Activated T-helper 1 cell treated with anti-CD3 and anti-CD28 coated beads, Interleukin-12 subunit alpha, Interleukin-12 subunit beta, Interleukin-2, Interleukin-4 antibody, amounts not matched to agents 30 ng/mL and 10 ng/mL and 1 ng/mL, durations not matched to agents 14 hours and 24 hours and 36 hours (primary cell): ENCODE measurements at places on chromosomes 3 and 15. TPM values are rescaled to one million over a fixed set of nuclear protein-coding genes. Genes with fewer than 3 reads are reported as not detected.

SLC51A gene
- total RNA-seq = not detected in 2 replicates

TRPM1 gene
- total RNA-seq = not detected in 2 replicates

SHC4 gene
- total RNA-seq = 25.7 and 26.4 TPM in 2 replicates

NANOGP8 gene
- total RNA-seq = not detected in 2 replicates

LHFPL4 gene
- total RNA-seq = not detected in 2 replicates

OR5K2 gene
- total RNA-seq = not detected in 2 replicates

OR5K1 gene
- total RNA-seq = not detected in 2 replicates

GRM7 gene
- total RNA-seq = not detected in 2 replicates

GRCh38 chr3:128942161-128942952 lies 51.5 kb downstream of the CFAP92 start:
- DNase-seq = no peak
- peaks cover 10% of the 10 kb centered on the region for H3K27me3 ChIP-seq
- H3K27ac ChIP-seq = no peak overlapping the region
- H3K4me3 ChIP-seq = no peak overlapping the region

DNA sequence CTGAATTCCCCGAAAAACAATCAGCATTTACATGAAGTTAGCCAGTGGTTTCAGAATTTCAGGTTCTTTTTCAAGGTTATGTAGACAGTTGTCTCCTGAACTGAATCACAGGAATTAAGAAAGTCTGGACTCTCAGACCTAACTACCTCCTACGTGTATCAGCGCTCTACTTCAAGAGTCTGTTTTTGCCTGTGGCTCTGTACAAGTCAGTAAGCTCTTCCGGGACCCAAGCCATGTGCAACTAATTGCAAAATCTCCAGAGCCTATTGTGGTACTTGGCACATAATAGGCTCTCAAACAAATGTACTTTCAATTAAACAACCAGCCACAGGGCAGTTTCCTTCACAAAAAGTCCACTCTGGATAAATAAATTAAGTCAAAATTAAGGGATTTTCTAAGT lies 414.2 kb downstream of the PDCD6IP start:
- H3K4me1 ChIP-seq = no peaks in the 10 kb centered on the region
- no peak overlapping the region for H3K27ac ChIP-seq

DNA sequence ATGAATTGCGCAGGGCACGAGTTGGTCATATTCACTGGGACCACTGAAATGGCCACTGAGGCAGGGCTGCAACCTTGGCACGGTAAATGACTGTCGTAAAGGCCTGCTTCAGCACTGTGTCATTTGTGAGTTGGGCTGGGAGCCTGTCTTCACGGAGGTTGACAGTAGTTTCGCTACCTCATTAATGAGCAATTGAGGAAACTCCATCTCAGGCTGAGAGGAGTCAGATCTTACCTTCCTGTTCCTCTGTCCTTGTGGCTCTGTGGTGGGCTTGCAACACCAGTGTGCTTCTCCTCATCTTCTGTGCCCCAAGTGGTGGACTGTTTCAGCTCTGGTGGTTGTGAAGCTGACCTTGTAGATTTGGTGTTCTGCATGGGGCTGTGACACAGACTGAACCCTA lies 80.1 kb upstream of the EIF1B start:
- H3K4me1 ChIP-seq = no peaks in the 10 kb centered on the region
- H3K36me3 ChIP-seq = no peaks in the 10 kb centered on the region
- no peak for DNase-seq

DNA sequence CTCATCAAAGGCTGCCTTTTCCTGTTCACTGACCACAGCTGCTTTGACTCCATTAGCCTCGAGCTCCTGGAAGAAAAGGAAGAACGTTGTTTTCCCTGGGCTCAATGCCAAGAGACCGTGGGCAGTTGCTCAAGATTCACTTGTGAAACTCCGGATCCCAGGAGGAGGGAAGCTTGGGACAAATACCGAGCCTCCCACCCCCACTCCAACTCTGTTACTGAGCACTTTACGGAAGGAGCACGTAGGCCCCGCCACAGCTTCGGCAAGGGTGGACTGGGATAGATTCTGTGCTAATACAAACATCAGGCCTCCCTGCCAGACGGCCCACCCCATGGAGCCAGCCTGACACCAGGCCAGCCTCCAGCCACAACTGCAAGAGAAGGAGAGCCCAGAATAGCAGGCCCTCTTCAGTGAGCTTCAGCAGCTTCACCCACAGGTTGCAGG lies 10.8 kb upstream of the FANCD2 start:
- no peak for DNase-seq
- H3K27ac ChIP-seq = no peak overlapping the region
- peaks cover 8% of the 10 kb centered on the region for H3K36me3 ChIP-seq
- H3K4me1 ChIP-seq = peaks cover 22% of the 10 kb centered on the region
- peaks cover 2% of the 10 kb centered on the region for H3K27me3 ChIP-seq

- peaks cover 7% of the 10 kb centered on the region for H3K27me3 ChIP-seq
- no peak overlapping the region for H3K27ac ChIP-seq
- no peak overlapping the region for H3K4me3 ChIP-seq
- H3K36me3 ChIP-seq = no peaks in the 10 kb centered on the region
- no peaks in the 10 kb centered on the region for H3K4me1 ChIP-seq
- no peak for DNase-seq
Measured at GRCh38 chr3:127337911-127338531, 50.2 kb upstream of the PRR20G start.

DNA sequence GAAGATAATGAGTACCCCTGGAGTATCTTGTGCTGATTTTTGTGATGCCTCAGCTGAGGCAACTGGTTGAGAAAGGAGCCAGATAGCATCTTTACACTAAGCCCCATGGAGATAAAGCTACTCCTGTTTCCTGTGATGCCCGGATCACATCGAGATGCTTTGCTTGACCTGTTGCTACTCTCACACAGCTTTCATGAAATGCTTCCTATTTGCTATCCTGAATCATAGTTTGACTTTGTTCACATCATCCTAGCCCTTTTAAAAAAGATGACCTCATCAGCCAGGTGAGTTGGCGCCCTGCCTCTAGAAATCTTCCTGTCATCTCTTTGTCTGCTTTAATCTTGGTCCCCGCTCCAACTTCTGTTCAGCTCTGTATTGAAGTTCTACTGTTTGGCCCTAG lies 409.6 kb upstream of the TBL1XR1 start:
- DNase-seq = no peak
- no peak overlapping the region for H3K27ac ChIP-seq
- H3K4me1 ChIP-seq = peaks cover 19% of the 10 kb centered on the region
- H3K36me3 ChIP-seq = no peaks in the 10 kb centered on the region
- peaks cover 4% of the 10 kb centered on the region for H3K27me3 ChIP-seq
- H3K4me3 ChIP-seq = no peak overlapping the region

DNA sequence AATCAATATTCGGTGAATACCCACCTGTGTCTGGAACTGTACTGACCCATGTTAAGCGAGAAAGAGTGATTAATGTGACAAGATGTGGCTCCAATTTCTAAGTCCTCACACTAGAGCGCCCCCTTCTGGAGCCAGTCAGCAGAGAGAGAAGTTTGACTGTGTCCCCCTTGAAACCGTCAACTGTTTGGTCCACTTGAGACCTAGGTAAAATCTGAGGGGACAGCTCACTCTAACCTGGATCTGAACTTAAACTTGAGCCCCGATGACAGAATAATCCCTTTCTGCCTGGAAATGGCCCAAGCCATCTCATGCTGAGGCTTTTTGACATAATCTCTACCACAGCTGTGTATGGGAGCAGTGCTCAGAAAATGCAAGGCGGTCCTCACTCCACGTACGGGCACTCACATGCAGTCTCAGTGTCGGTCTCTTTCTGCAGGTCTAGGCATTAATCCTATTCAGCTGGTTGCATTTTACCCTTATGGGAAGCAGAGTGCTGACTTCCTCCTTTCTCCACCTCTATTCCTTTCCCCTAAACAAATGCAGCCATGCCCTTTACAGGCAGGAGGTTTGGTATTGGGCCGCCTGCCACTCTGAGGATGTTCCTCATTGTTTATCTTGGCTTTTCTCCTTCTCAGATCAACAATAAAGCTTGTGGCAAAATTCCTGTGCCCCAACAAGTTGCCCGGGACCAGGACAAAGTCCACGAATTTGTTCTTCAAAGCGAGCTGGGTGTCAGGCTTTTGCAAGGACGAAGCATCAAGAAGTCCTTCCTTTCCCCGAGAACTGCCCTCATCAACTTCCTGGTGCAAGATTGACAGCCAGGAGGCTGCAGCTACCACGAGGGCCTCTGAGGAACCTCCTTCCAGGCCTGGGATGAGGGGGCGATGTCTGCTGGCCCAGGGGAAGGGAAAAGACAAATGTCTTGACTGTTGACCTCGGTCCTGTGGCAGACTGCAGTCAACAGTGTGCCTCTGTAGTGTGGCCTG lies 47.5 kb upstream of the LIMD1 start:
- no peak overlapping the region for H3K27ac ChIP-seq
- H3K27me3 ChIP-seq = no peaks in the 10 kb centered on the region
- no peak overlapping the region for H3K4me3 ChIP-seq

DNA sequence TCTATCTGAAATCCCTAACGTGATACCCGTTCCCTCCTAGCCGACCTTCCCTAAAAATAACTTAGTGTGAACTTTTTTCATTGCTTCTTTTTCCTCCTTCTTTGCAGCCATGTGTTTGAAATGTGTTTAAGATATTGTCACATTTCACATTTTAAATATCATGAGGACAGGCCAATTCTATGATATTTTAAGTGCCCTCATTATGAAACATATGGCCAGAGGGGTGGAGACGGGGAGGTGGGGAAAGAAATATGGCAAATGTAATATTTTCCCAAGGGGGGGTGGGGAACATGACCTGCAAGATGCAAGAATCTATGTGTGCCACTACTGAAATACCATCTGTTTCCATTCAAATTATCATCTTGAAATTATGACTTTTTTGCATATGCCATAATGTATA lies 1039.2 kb downstream of the AGBL1 start:
- no peaks in the 10 kb centered on the region for H3K36me3 ChIP-seq
- no peak for DNase-seq
- H3K4me3 ChIP-seq = no peak overlapping the region
- no peak overlapping the region for H3K27ac ChIP-seq

DNA sequence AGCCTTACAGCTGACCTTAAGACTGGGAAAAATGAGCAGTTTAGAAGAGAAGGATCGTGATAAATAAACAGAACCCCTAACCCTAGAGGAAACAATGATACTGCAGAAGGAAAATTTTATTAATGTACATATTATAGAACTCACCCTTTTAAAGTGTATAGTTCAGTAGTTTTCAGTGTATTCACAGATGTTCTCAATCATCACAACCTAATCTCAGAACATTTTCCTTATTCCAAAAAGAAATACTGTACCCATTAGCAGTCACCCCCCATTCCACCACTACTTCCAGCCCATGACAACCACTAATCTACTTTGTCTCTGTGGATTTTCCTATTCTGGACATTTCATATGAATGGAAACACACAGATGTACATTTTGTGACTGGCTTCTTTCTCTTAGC lies 90.2 kb upstream of the AGTR1 start:
- no peaks in the 10 kb centered on the region for H3K27me3 ChIP-seq
- H3K4me3 ChIP-seq = no peak overlapping the region
- no peaks in the 10 kb centered on the region for H3K4me1 ChIP-seq
- H3K36me3 ChIP-seq = no peaks in the 10 kb centered on the region
- no peak overlapping the region for H3K27ac ChIP-seq

DNA sequence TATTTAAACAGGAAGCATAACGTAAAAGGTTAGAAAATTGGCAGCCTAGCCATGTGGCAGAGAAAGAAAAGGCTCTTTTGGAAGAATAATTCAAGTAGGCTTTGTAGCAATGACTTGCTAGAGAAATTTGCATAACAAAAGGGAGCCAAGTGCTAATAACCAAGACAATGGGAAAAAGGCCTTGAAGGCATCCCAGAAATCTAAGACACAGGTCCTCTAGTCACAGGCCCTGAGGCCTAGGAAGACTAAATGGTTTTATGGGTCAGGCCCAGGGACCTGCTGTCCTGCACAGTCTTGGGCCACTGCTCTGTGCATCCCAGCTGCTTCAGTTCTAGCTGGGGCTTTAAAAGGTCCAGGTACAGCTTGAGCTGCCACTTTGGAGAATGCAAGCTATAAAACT lies 78.5 kb downstream of the FGF7 start:
- DNase-seq = no peak
- no peaks in the 10 kb centered on the region for H3K27me3 ChIP-seq
- no peaks in the 10 kb centered on the region for H3K4me1 ChIP-seq
- no peak overlapping the region for H3K27ac ChIP-seq
- no peaks in the 10 kb centered on the region for H3K36me3 ChIP-seq
- no peak overlapping the region for H3K4me3 ChIP-seq

DNA sequence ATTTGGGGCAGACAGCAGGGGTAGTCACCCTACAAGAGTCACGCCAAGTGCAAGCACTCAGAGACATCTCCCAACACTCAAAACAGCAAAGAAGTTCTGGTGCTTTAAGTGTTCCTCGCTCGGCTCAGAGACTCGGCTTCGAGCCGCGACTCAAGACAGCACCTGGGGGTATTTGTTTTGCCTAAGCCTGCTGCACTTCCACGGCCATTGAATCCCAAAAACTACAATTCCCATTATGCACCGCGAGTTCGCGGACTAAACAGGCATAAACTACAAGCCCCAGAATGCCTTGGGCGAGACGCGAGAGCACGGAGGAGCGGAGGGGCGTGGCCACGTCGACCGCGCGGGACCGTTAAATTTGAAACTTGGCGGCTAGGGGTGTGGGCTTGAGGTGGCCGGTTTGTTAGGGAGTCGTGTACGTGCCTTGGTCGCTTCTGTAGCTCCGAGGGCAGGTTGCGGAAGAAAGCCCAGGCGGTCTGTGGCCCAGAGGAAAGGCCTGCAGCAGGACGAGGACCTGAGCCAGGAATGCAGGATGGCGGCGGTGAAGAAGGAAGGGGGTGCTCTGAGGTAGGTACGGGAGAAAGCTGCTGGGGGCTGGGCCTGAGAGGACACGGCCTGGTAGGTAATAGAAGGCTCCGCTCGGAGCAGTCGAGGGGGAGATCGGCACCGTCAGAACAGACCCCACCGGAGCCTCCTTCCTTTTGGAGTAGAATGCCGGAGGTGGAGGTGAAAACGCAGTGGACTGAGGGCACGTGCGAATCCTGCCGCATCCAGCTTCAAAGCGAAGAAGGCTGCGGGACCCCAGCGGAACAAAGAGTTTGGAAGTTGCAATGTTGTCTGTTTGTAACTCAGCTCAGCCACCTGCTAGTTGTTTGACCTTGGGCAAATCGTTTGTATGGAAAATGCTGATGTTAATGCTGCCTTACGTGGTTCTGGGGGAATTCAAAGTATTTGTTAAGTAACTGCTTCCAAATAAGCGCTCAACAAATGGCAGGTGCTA lies at the start of gene BUB1B:
TSS of gene BUB1B (plus strand) at position 381 of the 1,000 bp plus-strand sequence. CDS start at position 533, 152 bp downstream.
- no peaks in the 10 kb centered on the region for H3K27me3 ChIP-seq
- DNase-seq = peak; percentile 93
- H3K4me1 ChIP-seq = peaks cover 10% of the 10 kb centered on the region
- H3K4me3 ChIP-seq = no peak within 1 kb of the TSS

DNA sequence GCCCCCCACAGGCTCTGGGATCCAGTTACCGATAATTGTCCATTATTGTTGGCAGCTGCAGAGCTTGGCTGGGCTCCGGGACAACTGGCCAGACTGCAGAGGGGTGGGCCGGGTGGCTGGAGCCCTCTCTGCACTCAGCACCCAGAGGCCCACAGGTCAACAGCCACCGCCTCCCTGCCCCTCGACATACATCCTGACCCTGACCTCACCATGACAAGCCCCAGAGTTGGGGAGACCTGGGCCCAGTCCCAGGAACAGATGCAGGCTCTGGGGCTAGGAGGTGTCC lies 22.4 kb downstream of the PTH1R start:
- no peaks in the 10 kb centered on the region for H3K36me3 ChIP-seq
- no peak overlapping the region for H3K4me3 ChIP-seq
- DNase-seq = no peak
- peaks cover 26% of the 10 kb centered on the region for H3K27me3 ChIP-seq
- H3K27ac ChIP-seq = no peak overlapping the region

GRCh38 chr3:143277531-143277930 lies 158.0 kb downstream of the CHST2 start:
- no peaks in the 10 kb centered on the region for H3K27me3 ChIP-seq
- DNase-seq = no peak
- H3K4me3 ChIP-seq = no peak overlapping the region
- no peaks in the 10 kb centered on the region for H3K36me3 ChIP-seq
- peaks cover 11% of the 10 kb centered on the region for H3K4me1 ChIP-seq
- H3K27ac ChIP-seq = no peak overlapping the region
